M059J (cell line): ENCODE measurements at places on chromosomes 2 and 18. TPM values are rescaled to one million over a fixed set of nuclear protein-coding genes. Genes with fewer than 3 reads are reported as not detected.

MALT1 gene
- total RNA-seq, result 92.5 and 116 TPM in 2 replicates

DNA sequence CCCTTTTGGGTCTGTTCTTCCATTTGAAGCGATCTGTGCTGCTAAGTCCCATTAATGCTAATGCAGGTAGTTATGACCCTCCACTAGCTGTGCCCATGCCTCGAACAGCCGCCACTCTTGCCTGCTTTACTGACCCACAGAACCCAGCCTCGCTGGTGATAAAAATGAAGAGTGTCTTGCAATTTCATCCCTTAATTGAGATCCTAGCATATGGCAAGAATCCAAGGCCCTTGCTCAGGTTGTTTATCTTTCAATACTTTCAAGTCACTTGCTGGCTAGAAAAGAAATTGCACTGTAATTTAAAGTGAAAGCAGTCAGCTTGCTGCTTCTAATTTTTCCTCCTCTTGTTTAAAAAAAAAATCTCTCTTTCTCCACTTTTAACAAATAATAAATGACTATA is 73.6 kb downstream of the ZNF521 start:
- peak; percentile 60 for DNase-seq

DNA sequence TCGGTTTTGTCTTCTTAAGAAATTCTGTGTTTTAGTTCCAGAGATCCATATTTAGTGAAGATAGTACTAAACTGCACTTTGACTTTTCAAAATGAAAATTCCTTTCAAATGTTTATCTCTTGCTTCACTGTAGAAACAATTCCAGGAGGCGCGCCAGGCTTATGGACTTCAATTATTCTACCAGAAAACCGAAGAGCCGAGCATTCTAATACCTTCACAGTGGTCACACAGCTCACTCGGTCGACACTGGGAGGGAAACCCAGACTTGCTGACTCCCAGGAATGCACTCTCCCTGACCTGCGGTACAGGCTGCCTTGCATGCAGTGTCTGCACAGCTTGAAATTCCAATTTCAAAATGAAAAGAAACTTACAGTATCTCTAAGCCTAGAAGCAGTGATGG is 119.9 kb upstream of the PIEZO2 start:
- DNase-seq, result peak; percentile 25

ELAC1 gene
- total RNA-seq, result 4.2 and 5.8 TPM in 2 replicates

MEIS1 gene
- total RNA-seq, result 3.4 and 4.5 TPM in 2 replicates

- no peak for DNase-seq
Observed at GRCh38 chr2:185511925-185512324, 226.7 kb upstream of the FSIP2 start.

GRCh38 chr2:172997031-172997430 is 78.6 kb upstream of the MAP3K20 start:
- peak; percentile 3 for DNase-seq

DNA sequence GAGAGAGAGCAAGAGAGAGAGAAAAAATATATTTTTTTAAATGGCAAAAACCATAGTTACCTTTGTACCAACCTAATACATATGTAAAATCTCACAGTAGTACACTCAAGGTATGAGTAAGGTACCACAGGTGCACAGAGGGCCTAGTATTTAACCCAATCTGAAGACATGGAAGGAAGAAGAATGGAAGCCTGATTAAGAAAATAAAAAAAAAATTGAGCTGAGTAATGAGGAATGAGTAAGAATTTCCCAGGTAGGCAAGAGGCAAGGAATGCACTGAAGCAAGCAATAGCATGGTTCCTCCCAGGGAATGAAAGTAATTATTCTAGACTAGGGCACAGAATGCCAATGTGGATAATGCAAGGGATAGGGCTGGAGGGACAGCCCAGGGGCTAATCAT is 294.2 kb downstream of the FIGN start:
- peak; percentile 13 for DNase-seq

GRCh38 chr2:75135776-75136400 is 63.4 kb downstream of the TACR1 start:
- DNase-seq, result no peak

- DNase-seq, result no peak
Observed at GRCh38 chr18:23765931-23766330, 76.7 kb downstream of the LAMA3 start.

GRCh38 chr2:130371723-130372054 is 15.8 kb downstream of the PTPN18 start:
- peak; percentile 56 for DNase-seq

LRRTM1 gene
- total RNA-seq, result not detected in 2 replicates

DNER gene
- 13.9 and 21.5 TPM in 2 replicates for total RNA-seq

GRCh38 chr18:8685141-8685913 is 20.0 kb upstream of the MTCL1 start:
- DNase-seq, result peak; percentile 95

RSAD2 gene
- 117 and 157 TPM in 2 replicates for total RNA-seq

DNA sequence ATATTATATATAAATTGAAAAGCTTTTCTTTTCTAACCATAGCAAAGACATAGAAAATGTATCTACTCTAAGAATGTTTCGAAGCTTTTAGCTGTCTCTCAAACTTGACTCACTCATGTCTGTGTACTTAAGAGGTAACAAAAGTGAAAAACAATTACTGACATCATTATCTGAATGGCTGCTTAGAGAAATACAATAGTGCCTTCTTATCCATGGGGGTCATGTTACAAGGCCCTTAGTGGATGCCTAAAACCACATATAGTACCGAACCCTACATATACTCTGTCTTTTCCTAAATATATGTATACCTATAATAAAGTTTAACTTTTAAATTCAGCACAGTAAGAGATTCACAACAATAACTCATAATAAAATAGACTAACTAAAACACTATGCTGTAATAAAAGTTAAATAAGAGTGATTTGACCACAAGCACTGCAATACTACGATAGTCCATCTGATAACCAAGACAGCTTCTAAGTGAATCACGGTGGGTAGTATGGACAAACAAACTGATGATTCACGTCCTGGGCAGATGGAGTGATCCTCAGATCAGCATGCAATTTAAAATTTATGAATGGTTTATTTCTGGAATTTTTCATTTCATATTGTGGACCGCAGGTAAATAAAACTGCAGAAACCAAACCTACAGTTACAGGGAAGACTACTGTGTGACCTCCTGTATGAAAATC is 246.2 kb downstream of the XIRP2 start:
- peak; percentile 81 for DNase-seq

DNA sequence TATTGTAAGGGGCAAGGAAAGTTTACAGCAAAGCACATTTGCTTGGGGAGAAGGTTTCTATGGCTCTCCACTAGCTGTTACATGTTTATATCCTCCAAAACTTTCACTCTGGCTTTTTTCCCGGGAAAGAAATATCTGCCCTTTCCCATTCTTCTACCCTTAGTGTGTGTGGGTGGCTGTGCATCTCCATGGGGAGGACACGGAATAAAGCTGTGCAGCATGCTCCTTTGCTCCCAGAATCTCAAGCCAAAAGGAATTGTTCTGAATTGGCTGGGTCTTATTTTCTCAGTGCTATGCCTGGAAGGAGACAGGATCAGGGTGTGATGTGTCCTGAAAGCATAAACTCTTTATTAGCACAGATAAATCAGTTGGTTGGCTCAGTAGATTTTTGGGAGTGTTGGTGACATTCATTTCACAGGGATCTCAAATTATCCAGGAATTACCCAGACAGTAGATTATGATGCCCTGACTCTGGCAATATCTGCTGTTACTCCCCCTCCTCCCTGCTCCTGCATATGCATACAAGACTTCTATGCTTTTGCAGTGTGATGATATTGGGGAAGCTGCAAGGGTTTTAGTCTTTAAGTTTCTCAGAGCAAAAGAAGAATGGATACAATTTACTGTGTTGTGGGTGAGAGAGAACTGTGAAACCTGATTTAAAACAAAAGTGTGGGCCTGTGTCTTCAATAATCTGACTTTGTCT is 63.1 kb downstream of the PARD3B start:
- DNase-seq, result no peak

DNA sequence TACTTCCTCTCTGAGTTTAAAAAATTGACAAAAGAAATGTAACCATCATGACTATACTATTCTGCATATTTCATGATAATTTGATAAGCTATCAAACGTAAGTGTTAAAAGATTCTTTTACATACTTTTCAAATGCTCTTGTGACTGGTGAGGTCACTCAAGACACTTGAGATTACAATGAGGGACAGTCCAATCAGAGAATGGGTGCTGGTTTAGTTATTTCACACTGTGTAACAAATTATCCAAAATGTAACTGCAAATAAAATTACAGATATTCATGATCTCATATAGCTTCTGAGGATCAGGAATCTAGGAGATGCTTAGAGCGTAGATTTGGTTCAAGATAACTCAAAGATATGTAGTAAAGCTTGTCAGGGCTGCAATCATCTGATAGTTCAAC is 4.4 kb upstream of the GTF2A1L start:
- no peak for DNase-seq
